CD4-positive, alpha-beta memory T cell (primary cell): ENCODE measurements at places on chromosomes 5 and 9. TPM values are rescaled to one million over a fixed set of nuclear protein-coding genes. Genes with fewer than 3 reads are reported as not detected.

The IGFBPL1 gene
- polyA plus RNA-seq: not detected

- DNase-seq: no peak
Observed at GRCh38 chr9:76592091-76592973, 133.3 kb downstream of the GCNT1 start.

GRCh38 chr5:156475182-156476157, 148.5 kb downstream of the SGCD start:
- no peak for DNase-seq

The DNAH5 gene
- not detected for polyA plus RNA-seq

GRCh38 chr5:44641820-44642219, 166.9 kb upstream of the MRPS30 start:
- no peak for DNase-seq

GRCh38 chr9:132006677-132007370, 72.8 kb downstream of the MED27 start:
- DNase-seq: no peak

The FAM153A gene
- 2.0 TPM for polyA plus RNA-seq

GRCh38 chr5:174235221-174236011, 189.9 kb downstream of the NSG2 start:
- DNase-seq: no peak

The CDH12 gene
- not detected for polyA plus RNA-seq

The IL7R gene
- 514 TPM for polyA plus RNA-seq
